ENCODE measurements at places on chromosomes 2 and 18.

- no peaks in the 10 kb centered on the region for H3K27me3 ChIP-seq
- H3K27ac ChIP-seq: no peak overlapping the region
- ATAC-seq: no peak
Measured at GRCh38 chr2:201452922-201453643, 1.5 kb downstream of the STRADB start.

GRCh38 chr2:127158614-127159290 is 51.8 kb upstream of the BIN1 start:
- H3K4me3 ChIP-seq: no peak overlapping the region
- H3K27me3 ChIP-seq: no peaks in the 10 kb centered on the region
- H3K27ac ChIP-seq: no peak overlapping the region

GRCh38 chr2:161586517-161587167 is 37.6 kb upstream of the SLC4A10 start:
- no peaks in the 10 kb centered on the region for H3K27me3 ChIP-seq
- no peaks in the 10 kb centered on the region for H3K4me1 ChIP-seq
- no peak for ATAC-seq
- H3K36me3 ChIP-seq: no peaks in the 10 kb centered on the region

DNA sequence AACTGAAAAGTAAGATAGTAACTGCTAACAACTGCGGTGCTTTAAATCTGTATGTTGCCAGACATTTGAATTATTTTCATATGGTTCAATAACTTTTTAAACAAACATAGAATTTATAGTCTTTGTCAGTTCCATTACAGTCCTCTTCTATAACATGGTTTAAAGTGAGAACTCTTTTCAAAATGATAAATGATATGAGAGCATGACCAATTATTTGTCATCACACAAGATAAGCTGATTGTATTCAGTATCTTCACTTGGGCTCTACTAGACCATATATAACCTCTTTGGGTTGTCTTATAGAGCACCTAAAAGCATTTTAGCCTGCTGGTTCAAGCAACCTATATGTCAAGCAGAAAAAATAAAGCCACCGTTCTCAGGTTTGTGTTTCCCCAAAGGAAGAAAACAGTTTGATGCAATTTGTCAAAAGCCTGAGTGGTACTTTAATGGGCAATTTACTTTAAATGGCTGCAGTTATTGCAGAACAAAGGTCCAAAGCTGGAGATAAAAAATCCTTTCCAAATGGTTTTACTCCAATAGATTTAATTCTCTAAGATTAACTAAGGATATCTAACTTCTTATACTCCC is 298.4 kb downstream of the FSIP2 start:
- H3K27me3 ChIP-seq: no peaks in the 10 kb centered on the region
- H3K36me3 ChIP-seq: no peaks in the 10 kb centered on the region
- no peaks in the 10 kb centered on the region for H3K4me1 ChIP-seq
- no peak overlapping the region for H3K4me3 ChIP-seq
- H3K27ac ChIP-seq: no peak overlapping the region
- no peak for ATAC-seq

GRCh38 chr18:23244401-23244800 is 109.1 kb downstream of the CABLES1 start:
- H3K36me3 ChIP-seq: peaks cover 31% of the 10 kb centered on the region
- no peaks in the 10 kb centered on the region for H3K27me3 ChIP-seq
- no peak overlapping the region for H3K4me3 ChIP-seq

DNA sequence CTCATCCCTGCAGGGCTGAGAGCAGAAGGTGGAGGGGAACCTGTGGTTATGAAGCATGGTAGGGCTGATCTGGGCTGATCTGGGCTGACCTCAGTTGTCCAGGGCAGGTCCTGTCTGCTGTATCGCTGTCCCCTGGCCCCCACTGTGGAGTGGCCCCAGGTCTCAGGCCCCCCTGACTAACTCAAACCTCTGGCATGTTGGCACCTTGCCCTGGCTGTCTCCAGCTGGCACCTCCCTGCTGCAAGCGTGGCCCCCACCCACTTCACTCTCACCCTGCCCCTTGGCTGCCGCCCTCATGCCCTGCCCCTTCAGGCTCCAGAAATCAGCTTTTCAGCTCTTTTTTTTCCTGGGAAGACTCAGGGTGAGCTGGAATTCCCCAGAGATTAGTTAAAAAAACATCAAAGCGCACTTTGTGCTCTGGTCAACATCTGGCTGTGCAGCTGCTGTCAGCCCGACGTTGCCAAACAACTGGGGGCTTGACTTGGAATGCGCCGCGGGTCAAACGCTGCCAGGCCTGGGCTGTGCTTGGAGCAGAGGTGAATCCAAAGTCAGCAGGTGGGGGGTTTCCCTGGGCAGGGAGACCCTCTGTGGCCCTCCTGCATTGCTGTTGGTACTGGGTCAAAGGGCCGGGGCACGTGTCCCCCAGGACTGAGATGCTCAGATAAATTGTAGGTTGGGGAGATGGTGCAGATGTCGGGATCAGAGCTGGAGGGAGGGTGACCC is 173.8 kb upstream of the HDAC4 start:
- peaks cover 25% of the 10 kb centered on the region for H3K27me3 ChIP-seq
- no peak overlapping the region for H3K27ac ChIP-seq
- H3K4me3 ChIP-seq: no peak overlapping the region

GRCh38 chr2:4381773-4382172 is 678.4 kb downstream of the DCDC2C start:
- no peaks in the 10 kb centered on the region for H3K36me3 ChIP-seq
- no peak overlapping the region for H3K27ac ChIP-seq
- H3K4me3 ChIP-seq: no peak overlapping the region
- no peak for ATAC-seq
- no peaks in the 10 kb centered on the region for H3K27me3 ChIP-seq
- no peaks in the 10 kb centered on the region for H3K4me1 ChIP-seq
